ENCODE measurements at places on chromosomes 7 and 10.

GRCh38 chr7:28983396-28984190, 25.5 kb upstream of the TRIL start:
- DNase-seq: no peak

DNA sequence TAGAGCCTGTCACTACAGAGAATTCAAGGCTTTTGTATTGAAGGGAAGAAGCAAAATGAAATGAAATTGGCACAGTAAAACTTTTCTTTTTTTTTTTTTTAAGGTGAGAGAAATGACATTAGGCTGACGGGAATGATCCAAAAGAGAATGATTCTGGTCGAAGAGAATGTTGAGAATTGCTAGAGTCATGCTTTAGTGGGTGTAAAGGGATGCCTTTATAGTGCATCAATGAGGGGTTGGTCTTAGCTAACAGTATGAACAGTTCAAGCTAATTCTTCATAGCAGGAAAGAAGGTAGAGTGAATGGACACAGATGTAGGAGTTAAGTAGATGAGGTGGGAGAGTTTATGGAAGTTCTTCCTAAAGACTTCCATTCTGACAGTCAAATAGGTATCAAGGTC, 32.3 kb upstream of the LSM8 start:
- DNase-seq: no peak

GRCh38 chr7:141588912-141589311, 37.7 kb downstream of the AGK start:
- no peak for DNase-seq

DNA sequence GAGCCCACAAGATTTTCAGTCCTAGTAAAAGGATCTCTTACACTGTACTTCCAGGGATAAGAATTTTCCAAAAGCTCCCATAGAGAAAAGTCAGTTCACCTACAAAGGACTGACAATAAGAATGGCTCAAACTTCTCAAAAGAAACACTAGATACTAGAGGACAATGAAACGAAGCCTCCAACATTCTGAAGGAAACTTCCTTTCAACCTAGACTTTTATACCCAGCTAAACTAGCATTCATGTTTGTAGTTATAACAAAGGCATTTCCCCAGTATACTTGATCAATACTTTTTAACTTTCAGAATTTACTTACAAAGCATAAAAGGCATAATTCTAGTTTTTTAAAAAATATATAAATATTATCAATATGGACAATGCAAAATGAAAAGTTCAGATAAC, 41.0 kb upstream of the DNAAF5 start:
- no peak for DNase-seq

DNA sequence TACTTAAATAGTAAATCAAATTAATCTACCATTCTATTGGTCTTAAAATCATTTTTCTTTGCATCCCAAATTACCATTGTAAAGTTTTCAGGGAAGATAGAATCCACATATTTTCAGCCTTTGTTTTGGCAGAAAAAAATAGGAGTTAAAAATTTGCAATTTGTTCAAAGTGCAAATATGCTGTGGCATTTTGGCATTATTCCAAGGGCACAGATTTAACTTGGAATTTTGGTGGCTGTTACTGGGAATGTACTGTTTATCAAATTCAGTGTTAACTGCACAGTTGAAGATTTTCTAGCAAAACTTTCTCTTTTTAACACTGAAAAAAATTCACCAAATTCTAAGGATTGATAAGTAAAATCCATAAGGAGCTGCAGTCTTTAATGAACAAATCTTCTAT, 151.0 kb upstream of the HDAC9 start:
- no peak for DNase-seq

GRCh38 chr7:12714379-12714737, 26.9 kb downstream of the ARL4A start:
- DNase-seq: no peak

GRCh38 chr7:29105752-29106668, 40.3 kb downstream of the CPVL start:
- DNase-seq: no peak

- DNase-seq: no peak
These were observed 9.6 kb downstream of the CH25H start for GRCh38 chr10:89197473-89197872.

DNA sequence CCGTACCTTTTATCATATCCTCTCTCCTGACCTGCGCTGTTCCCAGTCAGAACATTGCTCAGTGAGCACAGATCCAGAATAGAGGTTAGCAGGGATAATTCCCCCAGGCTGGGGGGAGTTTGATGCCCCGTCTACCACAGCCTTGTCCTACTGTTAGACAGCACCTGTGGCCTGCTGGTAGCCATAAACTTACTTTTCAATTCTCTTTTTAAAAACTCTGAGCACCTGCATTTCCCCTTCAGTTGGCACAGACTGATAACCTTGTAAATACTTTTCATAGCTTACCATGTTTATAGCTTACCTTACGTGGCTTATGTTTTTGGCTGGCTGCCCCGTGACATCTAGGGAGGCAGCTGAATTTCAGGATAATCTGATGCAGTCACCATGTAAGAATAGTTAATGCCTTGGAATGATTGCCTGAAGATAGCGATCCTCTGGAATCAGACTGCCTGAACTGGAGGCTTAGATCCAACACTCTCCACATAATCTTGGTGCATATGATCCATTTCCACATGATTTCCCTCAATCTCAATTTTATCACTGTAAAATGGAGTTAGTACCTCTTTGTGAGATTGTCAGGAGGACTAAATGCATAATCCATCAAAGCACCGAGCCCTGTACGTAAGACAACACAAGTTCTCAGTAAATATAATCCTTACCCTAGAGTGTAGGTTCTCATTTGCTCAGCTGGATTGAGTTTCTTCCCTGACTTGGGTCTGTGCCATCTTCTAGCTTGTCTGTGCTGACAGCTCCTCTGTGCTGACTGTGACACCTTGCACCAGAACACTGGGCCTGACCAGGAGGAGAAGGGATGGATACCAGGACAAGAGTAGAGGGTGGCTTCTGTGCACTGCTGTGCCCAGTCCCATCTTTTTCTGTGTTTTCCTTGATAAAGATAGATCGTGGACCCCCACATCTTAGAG, 111.7 kb upstream of the GJD4 start:
- no peak for DNase-seq

DNA sequence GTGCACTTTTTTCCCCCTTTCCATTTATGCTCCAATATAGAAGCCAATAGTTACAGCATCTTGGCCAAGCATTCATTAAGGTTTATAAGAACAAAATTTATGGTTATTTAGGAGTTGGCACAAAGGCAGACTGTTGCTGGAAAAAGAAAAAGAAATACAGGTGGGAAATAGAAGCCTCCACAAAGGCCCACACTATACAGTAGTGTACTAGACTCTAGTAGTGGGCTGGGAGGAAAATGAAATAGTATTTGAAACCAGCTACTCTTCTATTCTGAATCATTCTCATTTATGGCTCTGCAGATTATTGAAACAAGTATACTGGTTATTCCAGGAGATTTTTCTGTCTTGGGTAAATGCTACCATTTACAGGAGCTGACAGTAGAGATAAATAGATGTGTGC, 80.9 kb upstream of the CDK6 start:
- no peak for DNase-seq

- DNase-seq: no peak
These were observed 19.0 kb downstream of the SMURF1 start for GRCh38 chr7:99124751-99125504.

GRCh38 chr10:42940487-42941294, 136.2 kb upstream of the RET start:
- no peak for DNase-seq

GRCh38 chr7:106717254-106717954, 56.4 kb upstream of the CCDC71L start:
- DNase-seq: no peak

GRCh38 chr10:122259075-122259466, 12.0 kb upstream of the BTBD16 start:
- no peak for DNase-seq

DNA sequence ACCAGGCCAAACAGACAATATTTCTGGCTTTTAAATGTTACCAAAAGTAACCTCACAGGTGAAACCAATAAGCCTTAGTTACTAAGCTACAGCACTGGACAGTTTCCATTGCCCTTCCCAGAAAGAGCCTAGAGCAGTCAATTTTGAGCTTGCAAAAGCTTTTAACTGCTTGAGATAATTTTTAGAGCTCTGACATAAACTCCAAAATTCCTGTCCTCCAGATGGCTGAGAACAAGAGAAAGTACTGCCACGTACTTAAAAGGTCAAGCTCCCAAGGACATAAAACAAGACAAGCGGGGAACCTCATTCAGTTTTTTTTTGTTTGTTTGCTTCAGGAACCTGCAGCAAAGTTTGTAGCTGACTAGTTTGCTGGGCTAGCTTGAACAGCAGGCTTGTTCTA, 54.1 kb downstream of the BBS9 start:
- no peak for DNase-seq

GRCh38 chr10:3426190-3426845, 253.7 kb upstream of the PITRM1 start:
- no peak for DNase-seq

- DNase-seq: no peak
These were observed 60.4 kb downstream of the ANKIB1 start for GRCh38 chr7:92306153-92306552.

DNA sequence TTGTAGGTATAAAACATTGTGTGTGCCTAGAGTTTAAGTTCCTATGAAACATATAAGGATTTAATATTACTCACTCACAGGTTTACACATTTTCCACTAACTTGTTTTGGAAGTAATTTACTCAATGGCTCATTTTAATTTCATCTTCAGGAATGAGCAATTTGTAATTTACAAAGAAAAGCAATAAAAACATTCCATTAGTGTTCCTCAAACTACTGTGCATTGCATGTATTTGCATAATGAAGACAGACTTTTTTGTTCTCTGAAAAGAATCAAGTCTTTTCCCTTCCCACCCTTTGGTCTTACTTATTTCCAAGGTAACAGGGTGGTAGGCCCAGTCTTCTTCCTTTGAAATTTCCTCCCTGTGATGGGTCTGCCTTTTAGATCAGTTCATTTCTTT, 61.2 kb downstream of the EPDR1 start:
- no peak for DNase-seq

- no peak for DNase-seq
These were observed 182.6 kb upstream of the TBX20 start for GRCh38 chr7:35436452-35436851.

DNA sequence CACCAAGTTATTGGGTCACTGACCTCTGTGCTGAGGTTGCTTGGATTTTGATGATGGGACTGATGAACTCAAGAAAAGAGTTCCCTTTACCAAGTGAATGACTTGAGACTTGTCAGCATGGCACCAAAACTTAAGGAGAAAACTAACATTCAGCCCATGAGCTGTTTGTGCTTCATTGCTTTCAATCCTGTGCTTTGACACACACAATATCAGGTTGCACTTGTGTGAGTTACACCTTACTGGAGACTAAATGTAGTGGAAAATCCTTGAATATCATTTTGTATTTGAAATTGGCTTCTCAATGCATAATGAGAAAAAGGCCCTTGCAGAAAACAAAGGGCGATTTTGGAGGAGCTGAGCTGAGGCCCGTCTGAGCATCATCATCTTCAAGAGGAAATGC, 2.7 kb downstream of the BAG3 start:
- no peak for DNase-seq

GRCh38 chr7:44713680-44714335, 34.8 kb upstream of the ZMIZ2 start:
- DNase-seq: no peak

DNA sequence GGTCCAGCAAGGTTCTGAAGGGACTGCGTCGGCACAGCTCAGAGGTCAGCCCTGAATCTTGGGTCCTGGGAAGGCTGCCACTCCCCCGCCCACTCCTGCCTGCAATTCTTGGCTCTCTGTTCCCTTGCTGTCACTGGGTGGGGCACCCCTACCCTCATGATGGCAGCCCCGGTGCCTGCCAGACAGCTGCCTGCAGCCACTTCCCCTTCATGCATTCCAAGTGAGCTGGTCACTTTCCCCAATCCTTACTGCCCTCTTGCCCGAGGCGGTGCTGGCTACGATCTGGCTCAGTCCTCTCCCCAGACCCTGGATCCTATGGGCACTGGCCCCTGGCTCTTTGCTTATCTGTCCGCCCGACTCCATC, 14.2 kb downstream of the MYL10 start:
- DNase-seq: no peak

DNA sequence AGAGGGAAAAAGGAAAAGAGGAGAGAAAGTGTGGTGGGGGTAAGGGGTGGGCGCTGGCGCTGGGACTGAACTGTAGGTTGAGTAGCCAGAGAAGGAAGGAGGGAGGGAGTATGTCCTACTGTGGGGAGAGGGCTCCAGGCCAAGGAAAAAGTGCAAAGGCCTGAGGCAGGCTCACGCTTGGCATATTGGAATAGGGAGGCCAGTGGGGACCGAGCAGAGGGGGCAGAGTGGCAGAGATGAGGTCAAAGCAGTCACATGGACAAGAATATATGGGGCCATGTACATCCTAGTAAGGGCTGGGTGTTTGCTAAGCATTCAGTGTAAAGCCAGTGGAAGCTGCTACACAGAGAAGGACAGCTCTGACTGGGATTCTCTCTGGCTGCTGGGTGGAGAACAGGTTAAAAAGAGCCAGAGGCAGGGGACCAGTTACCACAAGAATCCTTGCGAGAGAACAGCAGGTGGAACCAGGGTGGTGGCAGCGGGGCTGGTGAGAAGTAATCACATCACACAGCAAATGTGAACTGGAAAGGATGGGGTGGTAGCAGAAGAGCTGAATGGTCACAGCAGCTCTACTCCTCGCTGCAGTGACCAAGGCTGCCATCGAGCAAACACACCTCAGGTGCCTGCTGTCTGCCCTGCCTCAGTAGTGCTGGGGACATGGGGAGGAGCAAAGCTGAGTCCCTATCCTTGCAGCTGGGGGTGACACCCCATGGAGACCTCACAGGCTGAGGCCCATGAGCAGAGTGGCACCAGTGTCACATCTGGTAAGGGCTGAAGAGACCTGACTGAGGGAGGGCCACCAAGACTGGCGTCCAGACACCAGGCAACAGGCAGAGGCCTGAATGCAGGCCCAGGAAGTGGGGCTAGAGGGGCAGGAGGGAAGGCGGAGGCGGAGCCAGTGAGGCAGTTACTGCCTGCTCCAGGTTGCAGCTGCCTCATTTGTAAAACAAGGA, 39.5 kb downstream of the FAM53B start:
- DNase-seq: no peak

DNA sequence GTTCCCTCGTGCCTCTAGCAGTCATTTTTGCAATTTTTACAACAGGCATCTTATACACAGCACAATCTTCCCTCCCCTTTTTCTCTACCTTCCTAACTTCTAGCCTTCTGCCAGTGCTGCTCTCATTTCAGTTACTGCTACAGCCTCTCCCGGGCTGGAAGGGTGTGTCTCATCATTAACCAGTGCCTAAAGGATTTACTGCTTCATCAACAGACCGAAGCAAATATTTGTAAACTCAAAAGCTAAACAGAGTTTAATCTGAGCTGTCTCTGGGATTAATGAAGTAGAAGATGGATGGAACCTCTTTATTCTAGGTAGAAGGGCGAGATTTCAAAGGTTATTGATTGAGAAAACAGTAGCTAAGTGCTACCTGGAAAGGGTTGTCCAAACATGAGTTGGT, 94.3 kb downstream of the PRPF18 start:
- no peak for DNase-seq

- no peak for DNase-seq
These were observed 75.1 kb downstream of the CRPPA start for GRCh38 chr7:16345979-16346958.

DNA sequence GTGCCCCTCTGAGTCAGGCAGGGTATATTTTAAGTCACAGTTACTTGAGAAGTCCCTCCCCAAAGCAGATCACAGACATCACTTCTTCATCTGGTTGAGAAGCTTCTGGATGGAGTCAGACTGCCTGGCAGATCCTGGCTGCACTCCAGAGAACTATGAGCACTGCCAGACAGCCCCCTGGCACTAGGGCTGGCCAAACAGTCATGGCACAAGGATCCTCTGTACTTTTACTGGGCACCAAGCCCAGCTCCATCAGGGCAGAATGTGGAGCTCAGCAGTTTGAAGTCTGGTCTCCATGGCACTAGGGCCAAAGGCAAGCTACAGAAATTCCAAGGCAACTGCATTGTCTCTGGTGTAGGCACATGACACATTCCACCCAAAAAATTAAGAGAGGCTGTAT, 162.1 kb downstream of the NRG3 start:
- DNase-seq: peak; percentile 73

Measured in amygdala (tissue), 56 donors.